ENCODE measurements at places on chromosomes 11 and 22. TPM values are rescaled to one million over a fixed set of nuclear protein-coding genes. Genes with fewer than 3 reads are reported as not detected.

KCTD17 gene
- total RNA-seq: 22.2 TPM

CCDC82 gene
- 18.1 TPM for total RNA-seq

SORL1 gene
- total RNA-seq: 44.9 TPM

C11orf97 gene
- total RNA-seq: 1.8 TPM

P2RX6 gene
- 0.20 TPM for total RNA-seq

C11orf91 gene
- total RNA-seq: 2.2 TPM

HTATIP2 gene
- 67.6 TPM for total RNA-seq

OR5B3 gene
- not detected for total RNA-seq
